Fibroblast of mammary gland (primary cell): ENCODE measurements at places on chromosomes 2 and 18.

DNA sequence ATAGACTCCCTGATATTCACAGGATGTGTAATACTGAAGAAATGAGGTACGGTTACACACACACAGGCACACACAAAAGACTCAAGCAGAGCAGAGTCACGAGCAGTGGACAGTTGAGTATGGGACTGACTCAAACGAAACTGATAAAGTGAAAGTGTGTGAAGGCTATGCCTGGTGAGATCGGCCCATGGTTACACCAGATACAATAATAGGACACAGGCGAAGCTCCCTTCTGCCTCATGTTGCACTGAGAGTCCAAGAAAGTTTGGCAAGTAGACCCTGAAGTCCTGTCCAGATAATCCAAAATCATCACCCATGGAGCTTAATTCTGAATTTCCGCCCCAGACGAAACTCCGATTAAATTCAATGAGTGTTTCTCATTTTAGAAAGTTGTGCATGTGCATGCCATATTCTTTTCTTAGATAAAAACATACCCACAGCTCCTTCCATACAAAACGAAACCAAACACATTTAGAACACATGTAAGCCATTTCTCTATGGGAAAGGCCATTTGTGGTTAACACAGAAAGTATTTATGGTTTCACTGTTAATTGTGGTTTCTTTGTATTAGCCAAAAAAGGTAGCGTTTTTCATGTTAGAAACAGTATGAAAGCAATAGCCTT lies 567.6 kb downstream of the PLCL1 start:
- peak; percentile 68 for DNase-seq

- peak; percentile 64 for DNase-seq
Measured at GRCh38 chr2:12704378-12704777, 12.4 kb upstream of the TRIB2 start.

- DNase-seq, result no peak
Measured at GRCh38 chr2:233849607-233850271, 4.6 kb downstream of the HJURP start.

DNA sequence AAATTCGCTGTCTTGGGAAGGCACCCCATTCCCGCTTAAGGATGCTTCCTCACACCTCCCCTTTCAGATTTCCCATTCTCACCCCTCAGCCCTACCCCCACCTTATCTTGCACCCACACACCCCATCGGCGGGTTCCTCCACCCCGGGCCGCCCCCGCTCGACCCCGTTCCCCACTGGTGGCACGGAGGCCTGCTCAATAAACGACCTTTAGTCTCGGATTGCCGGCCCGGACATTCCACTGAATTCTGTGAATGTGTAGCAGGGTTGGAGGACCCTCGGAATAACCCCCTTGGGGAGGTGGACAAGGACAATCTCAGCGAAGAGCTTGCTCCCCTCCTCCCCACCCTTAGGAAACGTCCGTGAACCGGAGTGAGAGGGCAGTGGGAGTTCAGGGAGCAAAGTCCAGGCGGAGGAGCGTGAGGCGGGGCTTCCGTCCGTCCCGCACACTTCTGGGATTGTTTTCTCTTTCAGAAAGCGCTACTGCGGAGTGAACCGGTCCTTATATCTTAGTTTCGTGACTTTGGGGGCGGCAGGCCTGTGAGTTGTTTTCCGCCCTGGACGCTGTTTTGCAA lies 2.8 kb upstream of the LBX2 start:
- no peak for DNase-seq

GRCh38 chr2:107323946-107324565 lies 438.1 kb upstream of the ST6GAL2 start:
- no peak for DNase-seq

GRCh38 chr2:54899576-54900200 lies 150.6 kb downstream of the RTN4 start:
- DNase-seq, result peak; percentile 73
